Activated B cell treated with CpG ODN at 0.5 μM for 24 hours (primary cell): ENCODE measurements at places on chromosomes 3 and 15. TPM values are rescaled to one million over a fixed set of nuclear protein-coding genes. Genes with fewer than 3 reads are reported as not detected.

TEX9 gene
- 29.7 and 31.3 TPM in 2 replicates for total RNA-seq

TMC3 gene
- not detected in 2 replicates for total RNA-seq

OXTR gene
- 2.0 and 2.5 TPM in 2 replicates for total RNA-seq

SLC24A5 gene
- total RNA-seq, result not detected in 2 replicates

AQR gene
- 43.3 and 48.6 TPM in 2 replicates for total RNA-seq

SGO1 gene
- total RNA-seq, result 5.9 and 7.2 TPM in 2 replicates

FXR1 gene
- 130 TPM in 2 replicates for total RNA-seq

MASP1 gene
- total RNA-seq, result not detected in 2 replicates

MOBP gene
- 0.13 TPM in 1 of 2 replicates, not detected in the other for total RNA-seq

HRG gene
- not detected in 2 replicates for total RNA-seq

HTR3E gene
- total RNA-seq, result not detected in 2 replicates

KNL1 gene
- total RNA-seq, result 5.1 and 7.7 TPM in 2 replicates

CLK3 gene
- 100 and 116 TPM in 2 replicates for total RNA-seq

GPR171 gene
- 0.35 and 0.46 TPM in 2 replicates for total RNA-seq

ANKRD63 gene
- total RNA-seq, result 0.32 TPM in 1 of 2 replicates, not detected in the other

MYO9A gene
- total RNA-seq, result 39.4 and 50.6 TPM in 2 replicates

AHSG gene
- total RNA-seq, result not detected in 2 replicates

STRIT1 gene
- not detected in 2 replicates for total RNA-seq

MORC1 gene
- total RNA-seq, result not detected in 2 replicates

CD47 gene
- 158 and 184 TPM in 2 replicates for total RNA-seq

SKOR1 gene
- 0.53 and 0.64 TPM in 2 replicates for total RNA-seq

GABRR3 gene
- total RNA-seq, result not detected in 2 replicates

C3orf70 gene
- not detected in 2 replicates for total RNA-seq

SLC22A14 gene
- 0.16 TPM in 1 of 2 replicates, not detected in the other for total RNA-seq

RAB6B gene
- not detected in 2 replicates for total RNA-seq

MAP1A gene
- 0.11 and 0.12 TPM in 2 replicates for total RNA-seq

MESP2 gene
- 0.40 TPM in 1 of 2 replicates, not detected in the other for total RNA-seq

SLC12A1 gene
- not detected in 2 replicates for total RNA-seq
